CD4-positive, alpha-beta T cell treated with Interferon alpha-2 for 1 hour (primary cell): ENCODE measurements at places on chromosomes 7 and 10.
A peak's percentile ranks its signal among the peaks of the same experiment; 100 is the strongest.

- no peak for DNase-seq
These were observed 997.9 kb upstream of the POT1 start for GRCh38 chr7:125927556-125927955.

- DNase-seq: no peak
These were observed 283.2 kb downstream of the SORCS3 start for GRCh38 chr10:104924101-104924795.

DNA sequence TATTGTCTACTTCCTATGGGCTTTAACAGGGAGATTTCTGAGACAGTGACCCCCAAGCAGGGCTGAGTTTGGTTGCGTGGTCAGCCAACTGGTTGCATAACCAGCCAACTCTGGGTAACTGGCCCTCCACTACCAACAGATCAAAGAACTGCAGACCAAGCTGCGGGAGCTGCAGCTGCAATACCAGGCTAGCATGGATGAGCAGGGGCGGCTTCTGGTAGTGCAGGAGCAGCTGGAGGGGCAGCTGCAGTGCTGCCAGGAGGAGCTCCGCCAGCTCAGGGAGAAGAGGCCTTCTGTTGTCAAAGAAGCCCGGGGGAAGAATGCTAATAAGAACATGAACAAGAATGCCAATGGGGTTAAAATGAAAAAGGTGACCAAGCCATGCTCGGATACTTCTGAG is 15.7 kb upstream of the FLNC start:
- no peak for DNase-seq

- peak; percentile 34 for DNase-seq
These were observed 256.4 kb downstream of the CAMK1D start for GRCh38 chr10:12605580-12606405.

- DNase-seq: no peak
These were observed 18.3 kb downstream of the INPP5A start for GRCh38 chr10:132555648-132556575.

DNA sequence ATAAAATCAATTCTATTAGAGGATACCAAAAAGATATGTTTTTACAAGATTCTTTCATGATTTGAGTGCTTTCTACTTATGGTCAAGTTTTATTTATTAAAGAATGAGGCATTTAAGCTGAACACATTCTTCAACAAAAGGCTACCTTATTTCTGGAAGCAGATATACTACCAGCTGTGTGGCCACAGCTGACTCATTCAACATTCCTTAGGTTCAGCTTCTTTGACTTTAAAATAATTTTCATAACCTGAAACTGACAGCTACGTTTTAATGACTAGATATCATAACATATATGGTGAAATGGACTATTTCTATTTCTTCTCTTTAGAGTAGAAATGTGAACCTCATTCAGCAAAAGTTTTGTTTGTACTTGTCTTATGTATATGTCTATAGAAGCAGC is 414.2 kb upstream of the SEMA3C start:
- DNase-seq: no peak

GRCh38 chr10:21075880-21076279 is 178.8 kb upstream of the NEBL start:
- no peak for DNase-seq

DNA sequence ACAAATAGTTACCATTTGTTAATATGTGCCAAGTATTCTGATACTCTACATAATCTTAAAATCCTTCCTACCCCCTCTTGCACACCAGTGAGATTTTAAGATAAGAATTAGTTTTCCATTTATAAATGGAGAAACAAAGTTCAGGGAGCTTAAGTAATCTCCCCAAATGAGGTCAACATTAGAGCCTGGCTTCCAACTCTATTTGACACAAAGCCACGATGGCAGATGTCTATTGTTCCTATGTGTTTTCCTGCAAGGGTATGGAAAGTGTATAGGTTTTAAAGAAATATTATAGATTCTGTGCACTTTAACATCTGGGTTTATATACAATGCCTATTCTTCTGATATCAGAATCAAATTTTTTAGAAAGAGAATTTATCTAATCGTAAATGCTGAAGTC is 143.9 kb upstream of the SEMA3C start:
- DNase-seq: no peak

GRCh38 chr10:6025683-6026255 is 36.4 kb downstream of the IL2RA start:
- no peak for DNase-seq
